ENCODE measurements at places on chromosomes 3 and 15. TPM values are rescaled to one million over a fixed set of nuclear protein-coding genes. Genes with fewer than 3 reads are reported as not detected.
A peak's percentile ranks its signal among the peaks of the same experiment; 100 is the strongest.

GRCh38 chr15:71011503-71012155 lies 103.6 kb upstream of the THSD4 start:
- peak overlapping the region; percentile 60 for H3K27ac ChIP-seq
- peak; percentile 68 for DNase-seq
- no peak overlapping the region for H3K4me3 ChIP-seq

- H3K4me1 ChIP-seq, result peaks cover 7% of the 10 kb centered on the region
- H3K36me3 ChIP-seq, result no peaks in the 10 kb centered on the region
- no peak overlapping the region for H3K27ac ChIP-seq
- DNase-seq, result no peak
- H3K4me3 ChIP-seq, result no peak overlapping the region
- H3K27me3 ChIP-seq, result no peaks in the 10 kb centered on the region
Observed at GRCh38 chr3:78614486-78614885, 1153.3 kb downstream of the ROBO1 start.

GRCh38 chr3:102745881-102746280 lies 311.1 kb downstream of the ZPLD1 start:
- no peaks in the 10 kb centered on the region for H3K36me3 ChIP-seq
- DNase-seq, result no peak
- no peak overlapping the region for H3K4me3 ChIP-seq
- H3K27ac ChIP-seq, result no peak overlapping the region
- no peaks in the 10 kb centered on the region for H3K4me1 ChIP-seq

Gene RHO
- not detected for total RNA-seq

Gene WNT5A
- total RNA-seq, result 251 TPM

Gene KNSTRN
- total RNA-seq, result 44.7 TPM

- no peak overlapping the region for H3K27ac ChIP-seq
- DNase-seq, result no peak
- H3K4me3 ChIP-seq, result no peak overlapping the region
- peaks cover 7% of the 10 kb centered on the region for H3K36me3 ChIP-seq
- H3K27me3 ChIP-seq, result no peaks in the 10 kb centered on the region
- H3K4me1 ChIP-seq, result no peaks in the 10 kb centered on the region
Observed at GRCh38 chr15:97470417-97470816, 490.1 kb upstream of the ARRDC4 start.

Measured in HFFc6 (cell line).